ENCODE measurements at places on chromosomes 5 and 9.

GRCh38 chr9:4141296-4141695, 158.6 kb downstream of the GLIS3 start:
- no peak for DNase-seq

- no peak for DNase-seq
These were observed 541 bp downstream of the GNPDA1 start for GRCh38 chr5:142012186-142012785.

DNA sequence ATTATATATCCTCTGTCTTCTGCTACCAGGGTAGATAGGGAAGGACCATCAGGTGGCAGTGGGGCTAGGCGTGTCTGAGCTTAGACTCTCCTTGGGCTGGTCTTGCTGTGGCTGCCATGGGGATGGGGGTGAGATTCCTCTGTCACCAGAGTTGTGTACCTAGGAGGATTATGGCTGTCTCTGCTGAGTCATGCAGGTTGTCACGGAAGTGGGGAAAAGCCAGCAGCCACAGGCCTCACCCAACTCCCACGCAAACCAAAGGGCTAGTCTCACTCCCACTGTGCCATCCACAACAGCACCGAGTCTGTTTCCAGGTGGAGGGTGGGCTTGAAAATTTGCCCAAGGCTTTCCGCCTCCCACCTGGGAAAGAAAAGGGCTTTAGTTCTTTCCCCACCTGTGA, 476.1 kb downstream of the CYLC2 start:
- no peak for DNase-seq

- DNase-seq, result no peak
These were observed 951.1 kb upstream of the DMAC1 start for GRCh38 chr9:8750639-8751051.

- DNase-seq, result no peak
These were observed 2.3 kb downstream of the PLPP7 start for GRCh38 chr9:131291795-131292315.

GRCh38 chr5:16777432-16777831, 158.7 kb downstream of the MYO10 start:
- DNase-seq, result no peak
